Colonic mucosa (tissue), 4 donors: ENCODE measurements at places on chromosomes 11 and 22. TPM values are rescaled to one million over a fixed set of nuclear protein-coding genes. Genes with fewer than 3 reads are reported as not detected.
A peak's percentile ranks its signal among the peaks of the same experiment; 100 is the strongest.

DNA sequence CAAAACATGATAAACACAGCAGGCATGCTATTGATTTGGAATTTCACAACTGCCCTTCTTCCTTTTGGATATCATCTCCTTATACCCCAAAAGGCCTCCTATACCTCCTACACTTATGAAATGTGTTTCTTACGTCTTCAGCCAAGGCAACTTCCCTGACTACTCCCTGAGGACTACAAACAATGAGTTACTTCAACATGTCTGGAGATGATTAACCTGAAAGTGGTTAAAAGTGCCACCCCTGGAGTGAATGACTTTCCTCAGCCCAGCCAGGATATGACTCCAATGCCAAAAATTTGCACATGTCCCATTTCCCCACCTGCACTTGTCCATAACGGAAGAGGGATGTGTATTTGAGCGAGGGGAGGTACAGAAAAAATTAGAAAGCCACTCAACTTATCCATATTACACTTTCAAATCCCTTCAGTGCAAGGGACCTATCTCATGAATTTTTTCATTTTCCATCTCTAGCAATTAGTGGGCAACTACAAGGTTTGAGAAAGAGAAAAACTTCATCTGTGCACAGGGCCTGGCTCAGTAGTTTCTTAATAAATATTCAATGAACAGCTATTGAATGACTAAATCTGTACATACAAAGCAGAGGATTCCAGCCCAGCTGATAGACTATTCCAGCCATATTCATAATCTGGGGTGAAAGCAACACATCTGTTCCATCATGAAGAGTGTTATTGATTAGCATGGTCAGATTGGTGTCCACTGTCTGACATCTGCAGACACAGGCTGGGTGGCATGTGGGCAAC lies 36.8 kb downstream of the KIRREL3 start:
- DNase-seq = peak; percentile 47

GRCh38 chr11:123221096-123221561 lies 26.1 kb upstream of the CLMP start:
- no peak for DNase-seq

The RFPL2 gene
- not detected for total RNA-seq

The NLRP14 gene
- not detected for total RNA-seq

GRCh38 chr11:61401173-61401572 lies 8.8 kb downstream of the TMEM216 start:
- DNase-seq = no peak

The CABP4 gene
- total RNA-seq = 0.20 TPM

- no peak for DNase-seq
These were observed 21.5 kb downstream of the BIRC2 start for GRCh38 chr11:102368472-102368871.

The KRTAP5-8 gene
- 0.35 TPM for total RNA-seq

DNA sequence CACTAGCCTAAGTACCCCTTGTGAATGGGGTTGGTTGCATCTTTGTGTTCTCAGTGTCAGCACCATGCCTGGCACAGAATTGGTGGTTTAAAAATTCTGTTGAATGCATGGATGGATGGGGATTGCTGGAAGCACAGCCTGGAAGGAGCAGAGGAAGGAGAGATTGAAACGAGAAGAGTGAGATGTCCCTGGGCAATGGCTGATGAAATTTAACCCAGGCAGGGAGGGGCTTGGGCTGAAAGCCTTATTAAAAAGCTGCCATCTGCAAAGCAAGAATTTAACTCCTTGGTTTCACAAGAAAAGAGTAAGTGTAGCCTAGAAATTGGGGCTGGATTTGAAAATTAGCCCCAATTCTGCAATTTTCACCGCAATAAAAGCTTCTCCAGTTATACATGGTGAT lies 126.7 kb downstream of the TEAD1 start:
- no peak for DNase-seq

DNA sequence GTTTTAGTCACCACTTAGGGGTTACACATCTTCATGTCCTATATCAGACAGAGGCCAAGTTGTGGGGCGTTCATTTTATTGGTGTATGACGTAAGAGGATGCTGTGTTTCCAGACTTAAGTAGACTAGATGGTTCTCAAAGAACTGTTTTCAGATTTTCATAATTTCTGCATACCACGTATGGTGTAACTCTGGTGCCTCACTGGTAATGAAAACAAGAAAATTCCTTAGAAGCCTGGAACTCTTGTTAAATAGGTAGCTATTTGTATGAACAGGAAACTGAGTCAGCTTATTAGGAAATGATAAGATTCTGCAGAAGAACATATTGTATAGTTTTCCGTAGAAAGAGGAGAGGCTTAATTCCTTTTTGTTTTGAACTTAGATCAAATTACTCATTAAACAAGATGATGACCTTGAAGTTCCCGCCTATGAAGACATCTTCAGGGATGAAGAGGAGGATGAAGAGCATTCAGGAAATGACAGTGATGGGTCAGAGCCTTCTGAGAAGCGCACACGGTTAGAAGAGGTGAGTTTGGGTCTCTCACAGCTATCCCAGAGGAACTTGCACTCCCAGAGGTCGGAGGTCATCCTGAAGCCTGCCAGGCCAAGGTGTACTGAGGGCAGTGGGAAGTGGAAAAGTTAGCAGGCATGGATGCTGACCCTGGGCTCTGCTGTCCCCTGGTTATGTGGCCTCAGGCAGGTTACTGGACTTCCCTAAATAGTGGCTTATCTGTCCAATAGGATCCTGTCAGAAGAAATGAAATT lies 3.9 kb downstream of the CDC45 start:
- no peak for DNase-seq

GRCh38 chr11:132604431-132604830 lies 927.9 kb downstream of the OPCML start:
- DNase-seq = no peak

The MAPK8IP1 gene
- total RNA-seq = 2.4 TPM

DNA sequence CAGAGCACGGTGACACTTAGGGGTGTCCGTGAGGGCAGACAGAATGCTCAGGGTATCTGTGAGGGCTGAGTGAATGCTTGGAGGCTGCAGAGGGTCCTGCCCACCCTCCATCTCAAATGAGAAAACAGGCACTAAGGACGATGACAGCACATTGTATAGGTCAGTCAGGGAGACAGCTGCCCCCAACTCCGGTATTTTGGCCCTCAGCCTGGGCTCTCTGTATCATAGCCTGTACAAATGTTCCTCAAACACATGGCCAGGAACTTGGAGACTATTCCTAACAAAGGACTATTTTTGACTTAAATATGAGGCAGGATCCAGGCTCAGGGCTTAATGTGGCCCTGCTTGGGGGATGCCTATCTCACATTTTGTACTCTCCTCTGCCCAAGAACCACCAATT lies 145.4 kb downstream of the OPCML start:
- no peak for DNase-seq

GRCh38 chr11:26286472-26287066 lies 45.4 kb upstream of the ANO3 start:
- no peak for DNase-seq

GRCh38 chr11:62806611-62807121 lies 1.4 kb upstream of the NXF1 start:
- no peak for DNase-seq

DNA sequence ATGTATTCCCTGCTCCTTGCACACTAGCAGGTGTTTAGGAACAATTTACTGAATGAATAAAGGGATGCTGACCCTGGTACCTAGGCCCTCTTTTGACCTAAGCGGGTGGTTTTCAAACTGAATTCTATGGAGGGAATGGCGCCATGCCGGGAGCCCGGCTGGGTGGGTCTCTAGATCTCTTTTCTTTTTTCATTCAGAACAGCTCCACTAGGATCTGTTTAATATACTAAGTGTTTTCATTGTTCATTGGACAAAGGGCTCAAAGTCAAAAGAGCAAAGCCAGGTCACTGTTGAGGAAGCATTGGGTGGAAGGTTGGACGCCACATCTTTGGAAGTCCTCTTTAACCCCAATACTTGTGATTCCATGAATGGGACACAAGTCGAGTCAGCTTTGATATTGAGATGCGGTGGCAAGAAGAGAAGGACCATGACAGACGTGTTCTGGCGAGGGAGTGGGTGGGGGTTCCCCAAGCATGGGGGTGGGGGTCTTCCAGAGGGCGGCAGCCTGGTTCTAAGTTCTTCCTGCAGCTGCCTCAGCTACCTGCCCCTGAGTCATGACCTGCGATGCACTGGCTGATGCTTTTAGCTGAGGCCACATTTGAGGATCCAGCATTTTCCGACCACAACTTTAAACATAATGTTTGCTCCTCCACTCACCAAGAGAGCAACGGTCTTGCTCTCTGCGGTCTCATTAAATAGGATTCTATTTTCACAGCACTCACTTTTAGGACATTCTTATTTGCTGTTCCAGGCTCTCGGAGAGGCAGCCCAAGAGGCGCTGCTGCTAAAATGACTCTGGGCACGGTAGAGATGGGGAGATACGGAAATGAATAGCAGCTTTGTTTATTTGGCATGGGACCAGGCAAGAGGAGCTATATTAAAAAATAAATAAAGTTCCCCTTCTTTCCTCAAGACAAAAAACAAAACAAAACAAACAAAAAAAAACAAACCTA lies 100.6 kb downstream of the FBXO7 start:
- no peak for DNase-seq

- no peak for DNase-seq
These were observed 13.0 kb downstream of the BCR start for GRCh38 chr22:23193196-23193827.

GRCh38 chr11:126978911-126979310 lies 21.7 kb downstream of the KIRREL3 start:
- DNase-seq = no peak

GRCh38 chr22:17922925-17923903 lies 101.1 kb downstream of the MICAL3 start:
- no peak for DNase-seq

DNA sequence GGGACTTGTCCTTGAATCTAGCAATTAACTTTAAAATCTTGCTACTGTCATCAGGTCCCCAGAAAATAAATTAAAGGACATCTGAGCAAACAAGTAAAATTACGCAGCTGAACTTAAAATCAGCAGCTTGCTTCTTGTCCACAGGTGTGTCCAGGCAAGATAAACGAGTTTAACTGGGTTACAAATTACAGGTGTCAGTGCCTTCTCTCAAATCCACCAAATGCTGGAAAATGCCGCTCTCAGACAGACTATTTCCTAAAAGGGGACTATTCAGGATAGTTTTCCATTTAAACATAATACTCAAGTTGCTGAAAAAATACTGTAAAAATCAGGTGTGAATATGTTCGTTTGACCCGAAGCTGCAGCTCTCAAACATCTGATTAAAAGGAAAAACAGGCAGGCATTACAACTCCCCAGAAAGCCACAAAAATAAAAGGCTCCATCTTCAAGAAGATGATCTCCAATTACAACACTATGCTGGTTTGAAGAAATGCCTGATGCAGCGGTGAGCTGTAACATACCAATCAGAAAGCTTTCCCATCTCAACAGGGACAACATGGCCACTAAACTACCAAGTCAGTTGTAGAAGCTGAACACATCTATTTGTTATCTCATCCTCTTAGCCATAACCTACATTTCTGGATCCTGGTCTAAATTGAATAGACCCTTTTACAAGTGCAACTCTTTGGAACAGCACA lies 82.1 kb downstream of the CADM1 start:
- no peak for DNase-seq

DNA sequence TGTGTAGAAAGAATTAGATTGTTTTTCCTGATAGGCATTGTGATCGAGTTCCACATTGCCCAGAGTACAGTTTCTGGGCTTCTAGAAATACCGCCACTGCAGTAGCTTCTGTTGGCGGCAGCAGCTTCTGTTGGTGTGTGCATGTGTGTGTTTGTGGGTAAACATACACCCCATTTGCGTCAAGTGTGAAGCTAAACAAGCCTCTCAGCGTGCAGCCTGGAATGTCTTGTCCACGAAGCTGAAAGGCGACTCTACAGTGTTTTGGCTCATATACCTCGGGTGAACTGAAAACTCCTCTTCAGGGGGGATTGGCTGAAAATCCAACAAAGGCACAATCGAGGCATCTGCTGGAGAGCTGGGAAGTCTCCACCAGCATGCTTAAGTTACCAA lies 112.0 kb upstream of the E2F8 start:
- no peak for DNase-seq

DNA sequence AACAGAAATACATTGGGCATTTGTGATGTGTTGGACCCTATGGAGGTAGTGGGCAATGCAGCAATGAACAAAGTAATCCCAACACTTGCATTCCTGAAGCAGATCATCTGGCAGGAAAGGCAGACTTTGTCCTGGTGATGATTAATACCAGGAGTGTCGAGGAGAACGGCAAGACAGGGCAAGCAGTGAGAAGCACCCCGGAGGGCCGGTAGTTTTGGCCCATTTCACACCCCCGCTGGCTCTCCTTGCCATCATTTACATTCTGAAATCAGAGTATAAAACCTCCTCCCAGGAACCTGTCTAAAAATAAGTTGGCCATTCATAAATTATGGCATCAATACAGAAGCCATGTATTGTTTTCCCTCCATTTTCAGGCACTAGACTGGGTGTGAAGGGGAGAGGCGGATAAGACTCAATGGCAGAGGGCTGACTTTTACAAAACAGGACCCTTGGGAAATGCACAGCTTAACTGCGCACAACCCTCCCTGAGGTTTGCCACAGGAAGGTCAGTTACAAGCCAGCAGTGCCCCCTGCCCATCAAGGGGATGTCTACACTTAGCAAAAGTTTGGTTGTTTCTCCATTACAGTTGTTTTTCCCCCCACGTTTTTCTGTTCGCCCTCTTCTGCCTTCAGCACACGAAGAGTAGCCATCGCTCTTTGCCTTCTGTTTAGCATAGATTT lies 55.6 kb downstream of the OPCML start:
- DNase-seq = no peak
